Activated CD8-positive, alpha-beta memory T cell treated with anti-CD3 and anti-CD28 coated beads for 1 hour (primary cell): ENCODE measurements at places on chromosomes 4 and X.

DNA sequence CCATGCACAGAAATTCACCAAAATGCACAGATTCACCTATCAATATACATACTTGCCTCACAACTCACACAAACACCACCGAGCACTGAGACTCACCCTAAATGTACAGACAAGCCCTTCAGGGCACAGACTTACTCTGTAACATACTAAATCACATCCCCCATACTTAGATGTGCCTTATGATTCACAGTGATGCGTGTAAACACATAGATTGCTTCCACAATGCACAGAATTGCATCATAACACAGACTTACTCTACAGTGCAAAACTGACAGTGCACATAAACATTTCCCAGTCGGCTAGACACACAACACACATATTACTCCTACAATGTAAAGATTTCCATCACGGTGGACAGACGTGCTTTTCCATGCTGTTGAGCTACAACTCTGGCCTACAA is 6.2 kb downstream of the LINC00632 start:
- no peak for DNase-seq

DNA sequence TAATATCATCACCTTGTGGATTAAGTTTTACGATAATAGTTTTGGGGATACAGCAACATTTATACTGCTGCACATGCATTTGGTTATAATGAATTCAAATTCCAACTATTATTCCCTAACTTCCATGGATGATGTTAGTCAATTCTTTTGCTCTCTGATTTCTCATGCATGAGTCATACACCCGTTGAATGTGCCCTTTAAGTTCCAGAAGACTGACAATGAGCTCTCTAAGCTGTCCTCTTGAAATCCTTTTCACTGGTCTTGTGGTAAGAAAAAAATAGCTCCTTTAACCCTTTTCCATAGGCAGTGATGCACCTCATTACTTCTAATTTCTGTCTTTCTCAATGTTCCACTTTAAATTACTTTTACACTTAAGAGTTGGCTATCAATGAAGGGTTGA is 1095.2 kb upstream of the POU3F4 start:
- DNase-seq: no peak

GRCh38 chrX:13764281-13764680 is 29.7 kb downstream of the OFD1 start:
- DNase-seq: no peak

DNA sequence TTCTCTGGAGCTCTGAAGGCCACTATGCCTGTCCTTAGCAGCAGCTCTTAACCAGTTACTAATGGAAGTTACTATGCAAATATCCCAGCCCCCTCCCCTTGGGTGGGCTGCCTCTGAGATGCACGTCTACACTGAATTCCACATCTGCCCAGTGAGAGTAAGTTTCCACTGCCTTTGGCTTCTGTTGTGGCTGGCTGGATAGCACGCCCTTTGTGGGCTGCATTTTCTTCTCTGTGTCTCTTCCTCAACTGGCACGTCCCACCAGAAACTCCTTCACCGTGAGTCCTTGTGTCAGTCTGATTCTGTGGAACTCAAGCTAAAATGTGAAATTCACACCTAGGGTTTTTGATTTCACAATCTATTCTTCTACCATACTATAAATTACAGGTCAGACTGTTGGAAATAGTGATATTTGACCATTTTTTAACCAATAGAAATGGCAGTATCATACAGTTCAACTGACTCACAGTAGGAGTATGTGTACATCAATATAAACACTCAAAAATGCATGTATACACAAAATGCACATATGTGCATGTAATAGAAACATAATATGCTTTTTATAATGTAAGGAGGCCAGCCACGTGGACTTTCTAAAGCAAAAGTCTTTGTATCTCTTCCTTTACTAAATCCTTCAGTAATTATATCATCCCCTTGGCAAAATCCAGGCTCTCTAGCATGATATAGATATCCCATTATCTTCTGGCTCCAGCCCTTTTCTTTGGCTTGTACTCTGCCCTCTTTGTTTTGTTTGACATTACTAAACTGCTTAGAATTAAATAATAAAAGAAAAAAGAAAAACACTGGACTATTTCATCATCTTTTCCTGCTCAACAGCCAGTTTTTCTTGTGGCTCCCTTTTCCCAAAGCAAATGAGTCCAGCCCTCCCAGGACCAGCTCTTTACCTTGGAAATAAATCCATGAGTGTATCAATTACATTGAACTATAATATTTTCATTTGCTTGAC is 33.2 kb upstream of the LDB2 start:
- DNase-seq: no peak

GRCh38 chr4:123522081-123522480 is 125.5 kb downstream of the SPRY1 start:
- no peak for DNase-seq

DNA sequence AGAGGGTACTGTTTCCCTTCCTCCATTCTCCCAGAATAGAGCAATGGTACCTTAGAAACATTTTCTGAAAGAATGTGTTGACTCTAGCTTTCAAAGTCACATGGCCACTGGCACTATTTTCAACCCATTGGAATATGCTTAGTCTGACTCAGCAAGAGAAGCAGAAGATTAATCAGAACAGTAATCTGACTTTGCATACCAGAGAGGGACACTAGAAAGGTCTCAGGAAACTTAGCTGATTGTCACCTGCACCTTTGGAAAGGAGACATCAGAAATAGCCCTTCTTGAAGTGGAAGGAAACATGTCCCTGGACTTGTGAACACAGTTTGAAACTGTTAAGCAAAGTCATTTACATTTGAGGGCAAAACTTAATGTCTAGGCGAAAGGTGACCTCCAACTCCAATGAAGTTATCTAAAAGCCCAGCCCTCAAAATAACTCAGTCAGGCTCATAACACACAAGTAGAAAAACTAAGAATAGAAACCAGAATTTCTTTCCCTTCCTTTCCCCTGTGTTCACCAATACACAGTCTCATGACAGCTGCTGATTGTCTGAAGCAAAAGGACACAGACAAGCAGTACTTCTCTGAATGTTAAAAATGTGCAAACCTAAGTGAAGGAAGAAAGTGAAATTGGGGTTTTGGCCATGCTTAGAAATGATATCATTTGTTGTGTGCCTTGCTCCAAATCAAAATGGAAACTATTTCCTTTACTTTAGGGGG is 270.8 kb downstream of the GRIA3 start:
- DNase-seq: no peak

DNA sequence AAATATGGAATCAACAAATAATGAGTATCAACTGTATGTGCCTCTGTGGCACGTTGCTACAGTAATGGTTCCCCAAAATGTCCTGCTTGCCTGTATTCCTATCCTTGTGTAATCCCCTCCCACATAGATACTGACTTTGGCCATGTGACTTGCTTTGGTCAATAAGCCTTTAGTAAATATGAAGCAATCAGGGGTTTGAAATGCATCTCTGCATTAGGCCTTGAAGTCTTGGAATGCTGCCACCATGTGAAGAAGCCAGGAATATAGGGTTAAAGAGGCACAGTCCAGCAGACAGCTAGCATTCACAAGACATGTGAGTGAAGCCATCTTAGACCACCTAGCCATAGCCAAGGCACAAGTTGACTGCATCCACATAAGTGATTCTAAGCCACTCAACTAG is 190.9 kb downstream of the GABRB1 start:
- no peak for DNase-seq

GRCh38 chr4:100882661-100883060 is 364.8 kb upstream of the EMCN start:
- no peak for DNase-seq

- no peak for DNase-seq
These were observed 20.8 kb downstream of the DCTD start for GRCh38 chr4:182896421-182896820.

DNA sequence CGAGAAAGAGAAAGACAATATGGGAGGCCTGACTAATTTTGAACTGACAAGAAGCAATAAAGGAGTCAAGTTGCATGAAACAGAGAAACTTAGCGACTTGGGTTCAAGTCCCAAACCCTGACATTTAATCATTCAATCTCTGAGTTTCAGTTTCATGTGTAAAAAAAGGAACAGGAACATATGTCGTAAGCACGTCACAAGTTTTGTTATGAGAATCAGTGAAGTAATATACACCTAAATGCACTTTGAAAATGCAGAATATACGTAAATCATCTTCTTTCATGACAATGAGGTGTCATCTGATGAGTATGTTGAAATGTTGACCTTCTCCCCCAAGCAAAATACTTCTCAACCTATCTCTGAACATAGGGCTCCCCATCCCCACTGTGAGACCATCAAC is 10.4 kb downstream of the ACOT9 start:
- DNase-seq: no peak

GRCh38 chr4:8840816-8841455 is 30.7 kb downstream of the HMX1 start:
- DNase-seq: no peak

DNA sequence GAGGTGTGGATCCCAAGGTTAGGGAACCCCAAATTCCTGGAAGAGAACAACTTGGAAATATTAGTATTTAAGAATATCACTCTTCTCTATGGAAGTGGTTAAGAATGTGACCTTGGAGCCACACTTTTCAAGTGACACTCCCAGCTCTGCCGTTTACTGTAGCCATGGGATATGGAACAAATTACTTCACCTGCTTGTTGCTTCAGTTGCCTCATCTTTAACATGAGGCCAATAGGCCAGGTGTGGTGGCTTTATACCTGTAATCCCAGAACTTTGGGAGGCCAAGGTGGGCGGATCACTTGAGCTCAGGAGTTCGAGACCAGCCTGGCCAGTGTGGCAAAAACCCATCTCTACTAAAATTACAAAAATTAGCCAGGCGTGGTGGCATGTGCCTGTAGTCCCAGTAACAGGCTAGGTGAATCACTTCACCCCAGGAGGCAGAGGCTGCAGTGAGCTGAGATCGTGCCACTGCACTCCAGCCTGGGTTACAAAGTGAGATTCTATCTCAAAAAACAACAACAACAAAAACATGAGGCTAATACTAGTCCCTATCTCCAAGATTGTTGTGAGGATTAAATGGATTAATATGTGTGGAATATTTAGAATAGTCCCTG is 13.0 kb downstream of the IL13RA1 start:
- no peak for DNase-seq

DNA sequence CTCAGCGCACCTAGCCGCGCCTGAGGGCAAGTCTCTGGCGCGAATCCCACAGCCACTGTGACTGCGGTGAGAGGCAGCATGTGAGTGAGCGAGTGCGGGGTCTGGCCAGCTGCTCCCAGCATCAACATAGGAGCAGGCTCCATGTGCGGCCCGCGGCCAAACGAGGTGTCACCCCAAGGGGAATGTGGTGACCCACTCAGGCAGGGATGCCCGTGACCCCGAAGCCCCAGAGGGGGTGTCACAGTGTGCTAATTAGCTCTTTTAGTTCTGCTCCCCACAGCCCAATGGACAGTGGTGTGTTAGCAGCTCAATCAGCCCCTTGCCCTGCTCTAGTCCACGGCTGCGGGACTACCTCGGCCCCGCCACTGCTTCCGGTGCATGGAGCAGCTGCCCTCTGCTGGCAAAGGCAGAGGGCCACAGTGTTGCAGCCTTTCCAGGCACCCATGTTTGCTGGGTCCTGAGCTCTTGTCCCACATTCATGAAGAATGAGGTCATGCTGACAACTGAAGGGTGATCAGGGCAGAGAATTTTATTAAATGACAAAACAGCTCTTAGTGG is 61.4 kb downstream of the AGA start:
- no peak for DNase-seq

- DNase-seq: no peak
These were observed 51.3 kb downstream of the RNF150 start for GRCh38 chr4:141081921-141082395.

DNA sequence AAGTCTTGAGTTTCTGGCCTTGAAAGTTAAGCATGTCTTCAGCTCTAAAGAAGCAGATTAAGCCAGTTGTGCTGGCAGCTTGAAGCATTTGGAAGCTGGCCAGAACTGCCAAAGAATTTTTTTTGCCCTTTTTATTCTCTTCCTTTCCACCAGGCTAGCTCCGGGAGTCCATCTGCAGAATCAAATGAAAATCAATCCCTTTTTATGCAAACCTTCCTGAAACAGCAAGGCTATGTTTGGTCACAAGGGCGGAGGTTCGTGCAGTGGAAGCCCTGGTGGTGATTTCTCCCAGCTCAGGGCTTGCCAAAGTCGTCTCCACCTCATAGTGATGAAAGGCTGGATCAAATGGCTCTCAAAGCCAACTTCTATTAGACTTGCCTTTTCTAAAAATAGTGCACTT is 21.6 kb upstream of the C4orf54 start:
- no peak for DNase-seq

DNA sequence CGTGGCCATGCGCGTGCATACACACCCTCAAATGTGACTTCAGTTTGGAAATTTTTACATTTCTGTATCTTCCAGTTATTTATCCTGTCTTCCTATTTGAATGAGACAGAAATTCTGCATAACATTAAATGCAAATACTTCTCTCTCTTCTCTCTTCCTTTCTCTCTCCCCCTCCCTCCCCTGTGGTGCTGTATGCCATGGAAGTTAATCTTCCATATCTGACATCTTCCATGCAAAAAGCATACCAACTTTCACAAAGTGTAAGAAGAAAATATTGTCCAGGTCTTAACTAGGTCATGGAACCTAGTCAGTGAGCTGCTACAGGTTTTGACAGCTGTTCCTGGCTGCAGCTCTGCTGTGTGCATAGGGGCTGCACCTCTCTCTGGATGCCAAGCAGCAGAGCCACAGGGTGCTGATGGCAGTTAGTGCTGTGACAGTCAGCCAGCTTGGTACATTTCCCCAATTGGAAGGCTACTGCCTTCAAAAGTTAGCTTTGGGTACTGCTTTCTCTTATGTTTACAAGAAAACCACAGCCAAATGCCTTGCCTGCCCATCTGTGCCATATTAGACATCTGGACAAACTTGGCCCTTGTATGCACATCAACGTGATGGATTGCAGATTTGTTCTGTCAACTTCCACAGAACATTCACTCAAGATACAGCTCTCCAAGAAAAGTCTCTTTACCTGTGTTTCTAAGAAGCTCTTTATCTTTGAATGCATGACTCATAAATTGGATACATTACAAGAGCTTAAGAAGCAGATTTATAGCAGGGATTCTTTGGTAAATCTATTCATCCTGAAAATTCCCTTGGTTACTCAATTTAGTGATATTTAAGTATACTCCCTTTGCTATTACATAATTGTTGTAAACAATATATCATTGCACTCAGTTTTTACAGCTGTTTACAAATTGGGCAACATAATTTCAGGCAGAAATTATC is 623.8 kb downstream of the EPHA5 start:
- no peak for DNase-seq

GRCh38 chrX:150032742-150033141 is 94.5 kb upstream of the EOLA2 start:
- no peak for DNase-seq

DNA sequence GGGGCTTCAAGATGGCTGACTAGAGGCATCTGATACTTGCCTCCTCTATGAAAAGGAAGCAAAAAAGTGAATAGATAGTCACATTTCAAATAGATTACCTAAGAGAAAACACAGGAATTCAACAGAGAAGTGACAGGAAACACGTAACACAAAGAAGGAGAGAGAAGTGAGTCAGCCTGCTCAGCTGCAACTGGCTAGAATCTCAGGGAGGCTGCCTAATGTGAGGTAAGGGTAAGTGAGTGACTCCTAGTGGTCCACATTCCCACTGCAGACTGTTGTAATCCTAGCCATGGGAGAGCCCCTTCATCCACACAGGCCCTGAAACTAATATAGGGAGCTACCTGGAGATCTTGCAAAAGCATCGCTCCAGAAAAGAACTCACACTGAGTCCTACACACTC is 179.2 kb downstream of the SLC7A11 start:
- no peak for DNase-seq

GRCh38 chrX:2498781-2499302 is 1.9 kb downstream of the DHRSX start:
- no peak for DNase-seq

- no peak for DNase-seq
These were observed 21.4 kb downstream of the SH3RF1 start for GRCh38 chr4:169249214-169249973.

- no peak for DNase-seq
These were observed 64.0 kb upstream of the FGF13 start for GRCh38 chrX:138775517-138775916.
